Upper lobe of left lung (tissue), 6 donors: ENCODE measurements at places on chromosomes 13 and 19.

DNA sequence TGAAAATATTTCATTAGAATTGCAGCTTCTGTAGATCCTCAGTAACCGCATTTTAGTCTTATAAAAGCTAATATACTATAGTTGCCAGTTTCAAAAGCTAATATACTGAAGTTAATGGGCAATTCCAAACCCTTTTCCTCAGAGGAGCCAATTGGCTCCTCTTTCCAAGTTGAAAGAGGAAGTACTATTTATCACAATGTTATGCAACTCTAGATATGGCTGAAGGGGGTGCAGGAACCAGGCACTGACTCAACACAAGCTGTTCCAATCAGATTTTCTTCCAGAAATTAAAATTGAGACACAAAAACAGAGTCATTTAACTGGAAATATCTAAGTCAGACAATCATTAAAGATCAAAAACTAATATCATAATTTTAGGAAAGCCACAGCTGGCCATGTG lies 258.9 kb downstream of the PCDH20 start:
- no peak for DNase-seq

- DNase-seq, result no peak
Observed at GRCh38 chr13:67128136-67128535, 102.0 kb downstream of the PCDH9 start.

DNA sequence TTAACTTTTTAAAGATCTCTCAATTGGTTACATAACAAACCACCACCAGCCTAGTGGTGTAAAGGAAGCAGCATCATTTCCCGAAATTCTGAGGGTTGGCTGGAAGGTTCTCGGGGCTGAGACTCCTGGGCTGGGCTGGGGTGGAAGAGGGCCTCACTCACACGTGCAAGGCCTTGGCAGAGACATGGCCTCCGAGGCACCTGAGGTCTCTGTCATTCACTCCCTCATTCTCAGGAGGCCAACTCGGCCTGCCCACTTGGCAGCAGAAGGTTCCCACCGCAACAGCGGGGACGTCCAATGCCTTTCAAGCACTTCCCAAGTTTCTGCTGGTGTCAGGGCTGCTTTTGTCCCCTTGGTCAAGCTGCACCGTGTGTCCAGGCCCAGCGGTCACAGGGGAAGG lies 18.6 kb upstream of the RASA3 start:
- DNase-seq, result no peak

DNA sequence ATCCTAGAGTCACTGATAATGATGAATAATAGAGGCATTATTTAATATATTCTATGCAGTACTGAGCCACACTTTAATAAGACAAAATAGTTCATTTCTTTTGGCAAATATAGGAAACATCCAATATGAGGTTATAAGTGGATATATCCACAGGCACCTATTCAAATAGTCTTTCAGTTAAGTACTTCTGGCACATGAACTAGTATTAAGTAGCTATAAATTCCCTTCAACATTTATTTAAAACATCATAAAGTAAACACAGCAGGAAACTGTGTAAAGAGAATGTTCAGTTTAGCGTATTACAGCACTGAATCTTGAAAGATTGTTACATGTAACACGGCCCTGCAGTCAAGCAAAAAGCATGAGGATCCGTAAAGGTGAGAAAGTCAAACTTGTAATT lies 463.3 kb upstream of the KLF12 start:
- no peak for DNase-seq

- DNase-seq, result no peak
Observed at GRCh38 chr19:45100846-45101252, 7.9 kb downstream of the PPP1R37 start.

DNA sequence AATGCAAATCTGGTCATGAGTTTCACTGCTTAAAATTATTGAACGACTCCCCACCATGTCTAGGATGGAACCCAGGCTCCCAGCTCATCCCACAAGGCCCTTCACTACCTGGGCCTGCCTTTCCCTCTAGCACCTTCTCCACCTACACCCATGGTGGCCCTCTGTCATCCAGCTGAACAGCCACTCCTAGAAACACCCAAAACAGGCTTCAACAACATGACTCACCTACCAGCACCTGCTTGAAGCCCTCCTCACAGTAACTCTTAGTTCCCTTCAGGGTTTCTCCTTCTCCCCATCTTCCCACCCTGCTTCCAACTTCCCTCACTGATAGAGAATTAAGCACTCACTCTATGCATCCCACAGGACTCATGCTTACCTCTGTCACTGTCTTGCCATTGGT lies 6.6 kb upstream of the IGFL2 start:
- no peak for DNase-seq

- no peak for DNase-seq
Observed at GRCh38 chr13:59016250-59016649, 1147.5 kb downstream of the DIAPH3 start.

- no peak for DNase-seq
Observed at GRCh38 chr13:97505017-97505416, 71.0 kb downstream of the RAP2A start.

DNA sequence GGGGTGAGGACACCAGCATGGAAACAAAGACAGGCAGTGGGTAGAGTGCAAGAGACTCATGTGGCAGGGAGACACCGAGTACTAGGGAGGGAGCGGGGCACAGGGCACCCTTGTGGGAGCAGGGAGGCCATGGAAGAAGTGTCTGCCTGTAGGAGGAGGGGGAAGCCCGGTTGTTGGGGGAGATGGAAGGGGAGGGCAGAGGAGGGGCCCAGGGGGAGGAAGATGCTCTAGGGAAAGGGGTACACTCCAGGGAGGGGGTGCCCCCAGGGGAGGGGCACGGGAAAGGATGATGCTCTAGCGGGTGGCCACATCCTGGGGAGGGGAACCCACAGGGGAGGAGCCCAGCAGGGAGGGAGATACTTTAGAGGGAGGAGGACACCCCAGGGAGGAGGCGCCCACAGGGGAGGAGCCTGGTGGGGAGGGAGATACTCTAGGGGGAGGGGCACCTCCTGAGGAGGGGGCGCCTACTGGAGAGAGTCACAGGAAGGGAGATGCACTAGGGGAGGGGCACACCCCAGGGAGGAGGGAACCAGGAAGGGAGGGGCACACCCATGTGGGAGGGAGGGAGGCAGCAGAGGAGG lies 24.9 kb downstream of the CPAMD8 start:
- peak; percentile 13 for DNase-seq

- no peak for DNase-seq
Observed at GRCh38 chr13:98950705-98951104, 27.2 kb downstream of the DOCK9 start.

GRCh38 chr19:2646866-2647535 lies 55.5 kb downstream of the GNG7 start:
- DNase-seq, result no peak

- DNase-seq, result no peak
Observed at GRCh38 chr19:53147645-53148044, 11.2 kb downstream of the ZNF347 start.

GRCh38 chr19:58553799-58554493 lies 959 bp downstream of the CHMP2A start:
- no peak for DNase-seq

DNA sequence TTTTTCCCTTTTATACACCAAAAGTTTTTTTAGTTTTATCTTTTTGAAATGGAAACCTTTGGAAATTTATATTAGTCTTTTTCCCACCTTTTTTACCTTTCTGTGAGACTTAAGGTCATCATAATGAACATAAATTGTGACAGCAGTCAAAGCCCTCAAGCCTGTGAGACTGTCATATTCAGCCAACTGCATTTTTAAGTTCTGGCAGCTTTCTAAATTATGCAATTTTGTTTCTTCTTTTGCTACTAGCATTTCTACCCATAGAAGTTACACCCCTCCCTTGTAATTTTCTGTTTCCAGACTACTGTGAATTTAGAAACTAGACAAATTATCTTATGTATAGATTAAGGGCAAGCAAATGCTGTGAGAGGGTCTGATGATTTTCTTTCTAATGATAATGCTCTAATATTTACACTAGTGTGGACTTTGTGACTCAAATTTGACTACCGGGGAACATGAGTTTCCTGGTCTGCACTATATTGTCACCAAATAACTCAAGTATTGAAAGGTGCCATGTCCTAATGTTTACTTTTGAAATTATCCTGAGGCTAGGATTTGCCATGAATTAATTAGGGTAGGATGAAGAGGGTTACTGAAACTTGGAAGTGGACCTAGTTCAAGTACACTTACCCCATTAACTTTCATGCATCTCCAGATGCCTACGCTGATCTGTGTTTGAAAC lies 43.7 kb downstream of the FRY start:
- no peak for DNase-seq

DNA sequence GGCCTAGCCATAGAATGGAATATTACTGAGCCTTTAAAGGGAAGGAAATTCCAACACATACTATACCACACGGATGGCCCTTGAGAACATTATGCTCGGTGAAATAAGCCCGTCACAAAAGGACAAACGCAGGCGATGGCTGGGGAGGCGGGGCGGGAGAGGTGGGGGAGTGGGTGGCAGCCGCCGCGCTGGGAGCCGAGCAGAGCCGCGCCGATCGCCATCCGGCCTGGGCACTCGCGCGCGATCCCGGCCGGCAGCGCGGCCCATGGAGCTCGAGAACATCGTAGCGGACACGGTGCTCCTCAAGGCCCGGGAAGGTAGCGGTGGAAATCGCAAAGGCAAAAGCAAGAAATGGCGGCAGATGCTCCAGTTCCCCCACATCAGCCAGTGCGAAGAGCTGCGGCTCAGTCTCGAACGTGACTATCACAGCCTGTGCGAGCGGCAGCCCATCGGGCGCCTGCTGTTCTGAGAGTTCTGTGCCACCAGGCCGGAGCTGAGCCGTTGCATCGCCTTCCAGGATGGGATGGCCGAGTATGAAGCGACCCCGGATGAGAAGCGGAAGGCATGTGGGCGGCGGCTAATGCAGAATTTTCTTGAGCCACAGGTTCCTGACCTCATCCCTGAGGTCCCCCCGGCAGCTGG lies 140.1 kb downstream of the ZDHHC20 start:
- peak; percentile 73 for DNase-seq
